Suprapubic skin (tissue), 4 donors: ENCODE measurements at places on chromosomes 16 and 17. TPM values are rescaled to one million over a fixed set of nuclear protein-coding genes. Genes with fewer than 3 reads are reported as not detected.

The RGS11 gene
- total RNA-seq: 0.30 TPM

DNA sequence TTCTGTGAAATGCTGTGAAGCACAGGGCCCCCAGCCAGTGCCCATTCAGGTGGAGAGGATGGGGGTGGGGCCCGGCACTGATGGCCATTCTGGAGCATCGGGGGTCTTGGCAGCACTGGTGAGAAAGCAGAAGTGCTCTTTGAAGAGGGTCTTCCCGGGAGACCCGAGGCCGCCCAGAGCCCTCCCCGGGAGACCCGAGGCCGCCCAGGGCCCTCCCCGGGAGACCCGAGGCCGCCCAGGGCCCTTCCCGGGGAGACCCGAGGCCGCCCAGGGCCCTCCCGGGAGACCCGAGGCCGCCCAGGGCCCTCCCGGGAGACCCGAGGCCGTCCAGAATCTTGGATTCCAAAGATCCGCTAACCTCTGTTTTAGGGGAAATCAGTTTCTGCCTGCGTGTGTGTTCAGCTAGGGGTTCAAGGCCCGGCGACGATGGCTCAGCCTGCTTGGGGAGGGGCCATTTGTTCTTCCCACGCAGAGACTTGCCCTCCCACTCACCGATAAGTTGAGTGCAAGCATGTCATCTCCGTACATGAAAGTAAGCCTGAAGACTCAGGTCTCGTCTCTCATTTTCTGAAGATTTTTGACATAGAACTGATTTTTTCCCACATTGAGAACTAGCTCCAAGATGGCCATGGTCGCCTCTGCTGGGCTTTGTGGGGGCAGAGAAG is 35.2 kb upstream of the CAPN15 start:
- no peak for DNase-seq
- H3K4me1 ChIP-seq: no peaks in the 10 kb centered on the region
- no peaks in the 10 kb centered on the region for H3K27me3 ChIP-seq

DNA sequence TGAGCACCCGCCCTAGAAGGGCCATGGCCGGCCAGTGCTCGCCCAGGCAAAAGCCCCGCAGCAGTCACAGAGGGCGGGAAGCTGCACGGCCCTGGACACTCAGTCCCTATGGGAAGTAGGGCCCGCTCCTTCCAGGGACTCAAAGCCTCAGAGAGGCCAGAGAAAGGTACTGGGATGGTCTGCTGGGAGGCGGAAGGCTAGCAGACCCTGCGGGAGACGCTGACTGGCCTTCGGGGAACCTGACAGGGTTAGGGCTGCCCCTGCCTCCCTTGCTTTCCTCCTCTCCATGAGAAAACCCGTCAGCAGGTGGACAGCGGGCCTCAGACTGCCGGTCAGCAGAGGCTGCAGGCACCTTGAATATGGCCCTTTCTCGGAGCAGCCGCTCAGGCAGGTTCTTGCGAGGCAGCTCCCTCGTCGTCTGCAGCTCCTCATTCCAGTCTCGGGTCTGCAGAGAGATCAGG is 11.5 kb downstream of the CLUH start:
- H3K4me1 ChIP-seq: peaks cover under 1% of the 10 kb centered on the region
- H3K36me3 ChIP-seq: peaks cover 93% of the 10 kb centered on the region
- no peaks in the 10 kb centered on the region for H3K27me3 ChIP-seq
- peak; percentile 70 for DNase-seq

The MT4 gene
- total RNA-seq: 1,552 TPM

- H3K27ac ChIP-seq: no peak overlapping the region
- H3K36me3 ChIP-seq: no peaks in the 10 kb centered on the region
- peaks cover 15% of the 10 kb centered on the region for H3K4me1 ChIP-seq
- DNase-seq: no peak
Observed at GRCh38 chr17:43911904-43912303, 4.6 kb upstream of the MPP2 start.

- H3K4me1 ChIP-seq: no peaks in the 10 kb centered on the region
- H3K27ac ChIP-seq: no peak overlapping the region
- no peak for DNase-seq
- H3K27me3 ChIP-seq: no peaks in the 10 kb centered on the region
- H3K36me3 ChIP-seq: no peaks in the 10 kb centered on the region
Observed at GRCh38 chr16:1481906-1482835, 6.6 kb downstream of the PTX4 start.

- peaks cover 20% of the 10 kb centered on the region for H3K4me1 ChIP-seq
- peaks cover 70% of the 10 kb centered on the region for H3K36me3 ChIP-seq
- no peak for DNase-seq
- H3K27ac ChIP-seq: no peak overlapping the region
- no peak overlapping the region for H3K4me3 ChIP-seq
- H3K27me3 ChIP-seq: no peaks in the 10 kb centered on the region
Observed at GRCh38 chr17:17129466-17129865, 76.7 kb downstream of the PLD6 start.

- peaks cover 8% of the 10 kb centered on the region for H3K36me3 ChIP-seq
- peaks cover 16% of the 10 kb centered on the region for H3K4me1 ChIP-seq
- no peaks in the 10 kb centered on the region for H3K27me3 ChIP-seq
- peak overlapping the region; percentile 84 for H3K27ac ChIP-seq
- H3K4me3 ChIP-seq: peak overlapping the region; percentile 60
Observed at GRCh38 chr17:61926826-61927207, 965 bp downstream of the INTS2 start.

- no peaks in the 10 kb centered on the region for H3K36me3 ChIP-seq
- H3K4me3 ChIP-seq: no peak overlapping the region
- no peaks in the 10 kb centered on the region for H3K4me1 ChIP-seq
- no peaks in the 10 kb centered on the region for H3K27me3 ChIP-seq
- H3K27ac ChIP-seq: no peak overlapping the region
Observed at GRCh38 chr17:32558997-32559650, 72.3 kb downstream of the CDK5R1 start.

DNA sequence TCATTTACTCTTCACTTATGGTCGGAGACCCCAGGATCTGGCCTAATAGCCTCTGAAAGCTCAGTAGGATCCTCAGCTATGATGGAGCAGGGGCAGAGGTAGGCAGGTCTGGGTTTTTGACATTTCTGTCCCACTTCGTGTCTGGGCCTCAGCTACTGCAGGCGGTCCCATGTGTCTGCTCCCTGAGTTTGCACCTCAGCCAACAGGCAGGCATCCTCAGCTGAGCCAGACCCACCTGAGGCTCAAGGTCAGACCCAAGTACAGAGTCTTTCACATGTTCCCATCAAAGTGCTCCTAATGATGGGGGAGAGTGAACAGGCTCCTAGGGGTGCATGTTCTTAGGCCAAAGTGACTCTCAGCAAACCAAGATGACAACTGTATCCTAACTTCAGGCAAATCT is 2.9 kb upstream of the RASL10B start:
- H3K36me3 ChIP-seq: peaks cover 30% of the 10 kb centered on the region
- no peak overlapping the region for H3K27ac ChIP-seq
- no peaks in the 10 kb centered on the region for H3K27me3 ChIP-seq
- DNase-seq: no peak
- no peak overlapping the region for H3K4me3 ChIP-seq

The TMEM114 gene
- not detected for total RNA-seq

The MYOCD gene
- 0.70 TPM for total RNA-seq

The CTRB2 gene
- not detected for total RNA-seq

GRCh38 chr16:68146585-68146984 is 61.4 kb downstream of the NFATC3 start:
- no peak for DNase-seq
- H3K4me1 ChIP-seq: peaks cover 20% of the 10 kb centered on the region
- H3K4me3 ChIP-seq: no peak overlapping the region
- peaks cover 5% of the 10 kb centered on the region for H3K36me3 ChIP-seq
- no peak overlapping the region for H3K27ac ChIP-seq

- no peaks in the 10 kb centered on the region for H3K4me1 ChIP-seq
- H3K27ac ChIP-seq: no peak overlapping the region
Observed at GRCh38 chr16:5024632-5025031, 9.1 kb downstream of the NAGPA start.

GRCh38 chr16:88669980-88670379 is 7.1 kb upstream of the MVD start:
- no peaks in the 10 kb centered on the region for H3K4me1 ChIP-seq
- H3K27me3 ChIP-seq: no peaks in the 10 kb centered on the region
- H3K36me3 ChIP-seq: no peaks in the 10 kb centered on the region
- H3K27ac ChIP-seq: no peak overlapping the region

DNA sequence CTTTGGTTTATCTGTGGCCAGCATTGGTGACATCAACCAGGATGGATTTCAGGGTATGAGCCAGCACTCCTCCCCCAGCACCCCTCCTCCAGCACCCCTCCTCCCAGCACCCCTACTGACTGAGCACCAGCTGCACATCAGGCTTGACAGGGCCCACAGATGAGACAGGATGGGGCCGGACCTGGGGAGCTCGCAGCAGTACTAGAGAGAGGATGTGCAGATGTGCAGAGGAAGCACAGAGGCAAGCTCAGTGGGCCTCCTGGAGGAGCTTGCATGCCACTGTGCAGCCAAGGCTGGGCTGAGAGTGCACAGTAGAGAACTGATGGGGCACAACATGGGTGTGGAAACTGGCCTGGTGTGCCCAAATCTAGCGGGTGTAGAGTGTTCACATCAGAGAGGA is 16.2 kb downstream of the ITGA3 start:
- H3K4me1 ChIP-seq: no peaks in the 10 kb centered on the region
- no peaks in the 10 kb centered on the region for H3K27me3 ChIP-seq
- DNase-seq: no peak
- H3K27ac ChIP-seq: no peak overlapping the region

DNA sequence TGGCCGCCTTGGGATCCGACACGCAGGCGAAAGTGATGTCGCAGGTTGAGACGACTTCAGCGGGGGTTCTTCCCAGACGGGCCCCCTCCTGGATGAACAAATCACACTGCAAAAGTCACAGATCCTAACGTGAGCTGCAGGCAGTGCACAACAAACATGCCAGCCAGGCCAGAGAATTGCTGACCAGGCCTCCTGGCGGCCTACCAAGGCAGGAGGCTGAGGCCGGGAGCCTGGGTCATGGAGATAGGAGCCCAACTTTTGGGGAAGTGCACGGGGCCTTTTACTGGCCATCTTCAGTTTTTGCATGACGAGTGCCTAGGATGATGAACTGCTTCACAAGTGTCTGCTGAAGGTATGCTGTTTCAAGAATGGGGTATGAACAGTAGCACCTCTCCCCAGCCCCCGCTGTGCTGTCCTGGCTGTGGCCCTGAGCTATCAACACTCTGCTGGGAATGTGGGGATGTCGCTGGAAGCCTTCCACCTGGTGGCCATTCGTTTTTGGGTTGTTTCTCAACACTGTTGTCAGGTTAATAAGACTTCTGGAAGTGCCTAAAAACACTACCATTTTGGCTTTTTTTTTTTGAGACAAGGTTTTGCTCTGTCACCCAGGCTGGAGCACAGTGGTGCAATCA is 12.2 kb upstream of the ROGDI start:
- peaks cover 91% of the 10 kb centered on the region for H3K36me3 ChIP-seq
- no peaks in the 10 kb centered on the region for H3K4me1 ChIP-seq
- H3K4me3 ChIP-seq: no peak overlapping the region
- H3K27ac ChIP-seq: no peak overlapping the region
- H3K27me3 ChIP-seq: no peaks in the 10 kb centered on the region

The VASN gene
- 23.2 TPM for total RNA-seq

The TSPOAP1 gene
- 26.9 TPM for total RNA-seq

DNA sequence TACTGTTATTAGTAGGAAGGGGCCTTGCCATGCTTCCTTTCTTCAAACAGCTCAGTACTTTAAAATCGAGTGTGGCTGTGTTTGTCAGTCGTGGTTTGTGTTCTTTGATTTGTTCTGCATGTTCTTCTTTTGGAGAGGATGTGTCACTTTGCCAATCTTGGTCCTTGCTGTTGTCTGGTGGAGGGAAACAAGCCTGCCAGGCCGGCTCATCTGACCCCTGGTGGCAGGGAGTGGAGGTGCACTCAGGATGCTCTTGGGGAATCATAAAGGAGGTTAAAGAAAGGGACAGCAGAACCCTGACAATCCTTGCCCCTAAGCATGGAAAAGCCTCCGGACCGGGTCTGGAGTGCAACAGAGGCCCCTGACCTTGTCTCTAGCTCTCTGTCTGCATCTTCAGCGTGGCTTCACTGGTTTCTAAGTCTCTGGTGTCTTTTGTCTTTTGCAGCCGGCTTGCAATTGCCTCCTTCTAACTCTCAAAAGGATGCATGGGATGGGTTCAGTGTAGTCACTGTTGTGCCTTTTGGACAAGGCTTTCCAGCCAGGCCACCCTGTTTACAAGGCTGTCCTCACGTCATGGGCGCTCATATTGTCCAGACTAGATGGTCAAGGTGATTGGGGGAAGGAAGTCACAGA is 135.8 kb downstream of the WWOX start:
- no peak overlapping the region for H3K27ac ChIP-seq
- H3K27me3 ChIP-seq: no peaks in the 10 kb centered on the region
- no peak overlapping the region for H3K4me3 ChIP-seq
- no peaks in the 10 kb centered on the region for H3K36me3 ChIP-seq

DNA sequence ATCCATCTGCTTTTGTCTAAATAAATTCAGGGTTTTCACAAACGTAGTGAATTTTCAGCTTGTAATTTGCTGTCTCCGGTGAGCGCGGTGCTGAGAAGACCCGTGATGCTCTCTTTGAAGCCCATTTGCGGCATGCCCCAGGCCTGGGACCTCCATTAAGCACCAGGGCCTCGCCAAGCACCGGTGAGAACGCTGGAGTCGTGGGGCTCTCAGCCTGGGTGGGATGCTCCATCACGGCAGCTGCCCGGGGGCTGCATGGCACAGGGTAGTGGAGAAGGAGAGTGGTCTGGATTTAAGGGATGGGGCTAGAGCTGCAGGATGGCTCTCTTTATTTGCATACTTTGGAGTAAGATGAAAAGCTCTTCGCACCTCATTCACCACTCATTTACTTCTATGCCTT is 248.7 kb downstream of the ABCC12 start:
- H3K4me1 ChIP-seq: no peaks in the 10 kb centered on the region
- DNase-seq: no peak
- H3K27ac ChIP-seq: no peak overlapping the region

The RNF222 gene
- 17.5 TPM for total RNA-seq

DNA sequence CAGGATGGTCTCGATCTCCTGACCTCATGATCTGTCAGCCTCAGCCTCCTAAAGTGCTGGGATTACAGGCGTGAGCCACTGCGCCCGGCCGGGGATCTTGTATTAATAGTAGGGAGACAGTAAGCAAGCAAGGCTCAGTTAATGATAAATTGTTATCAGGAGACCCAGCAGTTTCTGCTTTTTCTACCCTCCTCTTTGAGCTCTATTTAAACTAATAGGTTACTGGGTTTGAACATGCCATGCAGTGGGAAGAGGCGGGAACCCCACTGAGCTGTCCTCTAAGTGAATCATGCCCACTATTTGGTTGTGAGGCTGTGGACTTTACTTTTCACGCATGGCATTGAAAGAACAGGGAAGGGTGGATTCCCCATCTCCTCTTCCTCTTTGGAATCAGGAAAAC is 223.9 kb downstream of the WWOX start:
- H3K27ac ChIP-seq: no peak overlapping the region
- H3K4me3 ChIP-seq: no peak overlapping the region
- H3K27me3 ChIP-seq: no peaks in the 10 kb centered on the region

GRCh38 chr16:67027046-67027445 is 1.9 kb upstream of the CBFB start:
- H3K27ac ChIP-seq: no peak overlapping the region
- H3K4me1 ChIP-seq: peaks cover 29% of the 10 kb centered on the region
- no peaks in the 10 kb centered on the region for H3K36me3 ChIP-seq
- no peak overlapping the region for H3K4me3 ChIP-seq

- H3K27ac ChIP-seq: no peak overlapping the region
- no peaks in the 10 kb centered on the region for H3K4me1 ChIP-seq
- no peak overlapping the region for H3K4me3 ChIP-seq
- DNase-seq: no peak
Observed at GRCh38 chr17:62588109-62588508, 39.4 kb upstream of the MRC2 start.
